ENCODE measurements at places on chromosomes 12 and 14.

DNA sequence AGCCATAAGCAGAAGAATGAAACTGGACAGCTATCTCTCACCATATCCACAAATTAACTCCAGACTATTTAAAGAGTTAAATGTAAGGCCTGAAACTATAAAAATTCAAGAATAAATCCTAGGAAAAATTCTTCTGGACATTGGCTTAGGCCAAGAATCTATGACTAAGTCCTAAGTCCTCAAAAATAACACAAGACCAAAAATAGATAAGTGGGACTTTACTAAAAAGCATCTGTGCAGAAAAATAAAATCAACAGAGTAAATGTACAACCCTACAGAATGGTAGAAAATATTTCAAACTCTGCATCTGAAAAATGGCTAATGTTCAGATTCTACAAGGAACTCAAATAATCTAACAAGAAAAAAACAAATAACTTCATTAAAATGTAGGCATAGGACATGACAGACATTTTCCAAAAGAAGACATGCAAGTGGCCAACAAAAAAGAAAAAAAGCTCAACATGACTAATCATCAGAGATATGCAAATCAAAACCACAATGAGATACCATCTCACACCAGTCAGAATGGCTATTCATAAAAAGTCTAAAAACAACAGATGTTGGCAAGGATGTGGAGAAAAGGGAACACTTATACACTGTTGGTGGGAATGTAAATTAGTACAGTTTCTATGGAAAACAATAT is 61.0 kb upstream of the PPFIA2 start:
- DNase-seq = no peak

DNA sequence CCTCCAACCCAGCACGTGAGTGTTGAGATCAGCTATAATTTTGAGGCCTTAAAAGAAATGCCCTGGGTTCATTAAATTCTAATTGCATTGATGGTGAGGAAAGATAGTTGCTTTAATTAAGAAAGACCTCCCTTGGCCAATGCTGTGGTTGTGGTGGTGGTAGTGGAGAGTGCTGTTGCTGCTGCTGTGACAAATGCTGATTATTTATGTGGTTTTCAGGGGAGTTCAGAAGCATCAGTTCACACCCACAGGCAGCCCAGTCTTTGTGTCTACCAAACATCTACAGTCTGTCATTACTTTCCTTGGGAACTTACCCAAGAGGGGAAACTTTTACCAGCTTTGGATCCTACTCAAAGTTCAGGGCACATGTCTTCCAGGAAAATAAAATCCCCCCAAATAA is 178.4 kb upstream of the PARP11 start:
- no peak for DNase-seq

DNA sequence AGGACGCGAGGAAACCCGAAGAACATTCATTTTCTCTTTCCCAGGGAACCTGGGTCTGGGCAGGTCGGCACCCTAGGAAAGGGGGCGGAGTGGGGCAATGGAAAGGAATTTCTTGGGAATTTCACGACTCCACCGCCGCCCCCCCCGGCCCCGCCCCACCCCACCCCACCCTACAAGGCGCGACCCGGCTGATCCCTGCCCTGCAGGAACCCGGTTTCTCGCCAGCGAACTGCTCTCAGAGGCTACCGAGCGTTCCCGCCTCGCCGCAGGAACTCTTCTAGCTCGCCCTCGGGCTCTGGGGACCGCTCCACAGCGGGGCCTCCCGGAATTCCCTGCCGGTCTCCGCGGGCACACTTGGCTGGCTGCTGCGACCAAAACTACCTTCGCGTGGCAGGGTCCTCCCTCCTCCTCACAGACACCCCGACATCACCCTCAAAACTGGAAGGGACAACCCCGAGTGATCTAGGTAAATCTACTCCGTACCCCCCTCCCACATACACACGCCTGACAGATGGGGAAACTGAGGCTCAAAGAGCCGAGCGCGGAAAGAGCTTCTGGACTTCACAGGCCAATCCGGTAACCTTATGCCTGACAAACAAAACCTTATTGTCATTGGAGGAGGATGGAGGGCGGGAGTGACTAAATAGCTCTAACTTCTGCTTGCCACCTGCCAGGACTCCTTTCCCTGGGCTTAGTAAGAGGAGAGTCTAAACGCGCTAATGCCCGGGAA is 785 bp upstream of the ACTN1 start:
- no peak for DNase-seq

GRCh38 chr14:68257969-68258368 is 438.4 kb downstream of the RAD51B start:
- DNase-seq = no peak

DNA sequence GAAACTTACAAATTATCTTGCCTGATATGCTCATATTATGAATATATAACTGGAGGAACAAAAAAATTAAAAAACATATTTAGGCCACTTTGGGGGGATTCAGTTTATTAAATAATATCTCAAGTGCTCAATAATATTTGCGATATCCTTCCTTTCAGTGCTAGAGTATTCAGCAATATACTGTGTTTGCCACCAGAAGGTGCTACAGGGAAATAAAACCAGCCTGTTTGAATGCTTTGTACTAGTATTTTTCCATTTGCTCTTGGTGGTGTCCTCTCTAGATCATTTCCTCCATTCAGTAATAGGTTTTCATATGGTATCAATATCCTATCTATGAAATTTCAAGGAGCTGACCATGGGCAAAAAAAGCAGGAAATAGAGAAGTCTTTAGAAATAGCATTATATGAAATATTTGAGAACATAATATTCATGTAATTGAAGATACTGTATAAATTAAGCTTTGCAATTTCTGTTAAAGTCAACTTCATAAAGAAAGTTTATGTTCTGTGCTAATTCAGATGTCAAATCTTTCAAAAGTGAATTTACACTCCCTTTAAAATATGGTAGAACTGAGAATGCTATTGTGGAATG is 106.2 kb upstream of the NAV3 start:
- DNase-seq = peak; percentile 2

DNA sequence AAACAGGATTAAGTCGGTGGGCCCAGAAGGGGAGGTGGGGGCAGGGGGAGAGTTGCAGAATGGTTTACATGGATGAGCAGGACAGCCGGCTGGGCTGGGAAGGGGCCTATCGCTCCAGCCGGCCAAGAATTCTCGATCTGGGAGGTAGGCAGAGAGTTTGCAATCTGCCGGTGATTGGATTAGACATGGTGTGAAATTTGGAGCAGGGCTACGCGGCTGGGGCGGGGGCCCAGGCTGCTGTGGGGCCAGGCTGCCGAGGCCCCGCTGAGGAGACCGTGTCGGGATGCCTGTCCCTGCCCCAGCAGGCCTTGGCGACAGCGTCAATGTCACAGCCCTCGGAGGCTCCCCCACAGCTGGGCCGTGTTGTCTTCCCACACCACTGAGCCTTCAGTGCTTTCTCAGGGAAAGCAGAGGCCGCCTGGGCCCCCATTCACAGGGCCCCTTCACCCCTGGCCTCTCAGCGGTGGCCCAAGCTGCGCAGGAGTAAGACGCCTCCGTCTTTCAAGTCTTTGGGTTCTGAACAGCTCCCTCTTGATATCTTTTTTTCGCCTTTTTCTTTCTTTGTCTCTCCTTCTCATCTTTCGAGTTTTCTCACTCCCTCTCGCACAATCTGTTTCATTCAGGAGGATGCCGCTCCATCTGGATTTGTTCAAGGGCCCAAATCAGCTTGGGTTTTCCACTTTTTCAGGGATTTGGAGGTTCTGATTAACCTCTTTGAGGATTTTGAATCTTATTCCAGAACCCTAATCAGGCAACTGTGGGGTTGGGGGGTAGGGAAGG is 117.5 kb upstream of the PARP11 start:
- DNase-seq = no peak

DNA sequence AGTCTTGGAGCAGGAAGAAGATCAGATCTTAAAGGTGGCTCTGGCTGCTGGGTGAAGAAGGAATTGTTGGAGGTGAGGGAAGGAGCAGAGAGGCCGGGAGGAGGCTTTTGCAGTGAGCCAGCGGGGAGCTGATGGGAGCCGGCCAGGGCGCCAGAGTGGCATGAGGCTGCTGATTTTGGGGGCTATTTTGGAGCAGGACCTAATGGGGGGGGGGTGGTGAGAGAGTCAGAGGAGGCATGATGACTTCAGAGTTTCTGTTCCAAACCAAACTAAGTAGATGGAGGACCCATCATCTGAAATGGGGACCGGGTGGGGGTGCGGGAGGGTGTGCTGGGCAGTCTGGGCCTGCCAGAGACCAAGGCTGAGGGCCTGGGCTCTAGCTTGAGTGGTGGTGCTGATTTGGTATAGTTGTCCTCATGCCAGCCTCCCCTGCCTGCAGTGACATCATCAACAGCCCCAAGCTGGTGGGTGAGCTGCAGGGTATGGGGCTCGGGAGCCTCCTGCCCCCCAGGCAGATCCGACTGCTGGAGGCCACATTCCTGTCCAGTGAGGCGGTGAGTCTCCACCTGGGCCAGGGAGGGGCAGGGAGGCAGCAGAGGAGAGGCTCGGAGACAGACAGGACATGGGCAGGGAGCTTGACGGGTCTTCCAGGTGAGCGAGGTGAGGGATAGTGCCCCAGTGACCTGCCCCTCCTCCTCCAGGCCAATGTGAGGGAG is 6.2 kb downstream of the TNFAIP2 start:
- no peak for DNase-seq

DNA sequence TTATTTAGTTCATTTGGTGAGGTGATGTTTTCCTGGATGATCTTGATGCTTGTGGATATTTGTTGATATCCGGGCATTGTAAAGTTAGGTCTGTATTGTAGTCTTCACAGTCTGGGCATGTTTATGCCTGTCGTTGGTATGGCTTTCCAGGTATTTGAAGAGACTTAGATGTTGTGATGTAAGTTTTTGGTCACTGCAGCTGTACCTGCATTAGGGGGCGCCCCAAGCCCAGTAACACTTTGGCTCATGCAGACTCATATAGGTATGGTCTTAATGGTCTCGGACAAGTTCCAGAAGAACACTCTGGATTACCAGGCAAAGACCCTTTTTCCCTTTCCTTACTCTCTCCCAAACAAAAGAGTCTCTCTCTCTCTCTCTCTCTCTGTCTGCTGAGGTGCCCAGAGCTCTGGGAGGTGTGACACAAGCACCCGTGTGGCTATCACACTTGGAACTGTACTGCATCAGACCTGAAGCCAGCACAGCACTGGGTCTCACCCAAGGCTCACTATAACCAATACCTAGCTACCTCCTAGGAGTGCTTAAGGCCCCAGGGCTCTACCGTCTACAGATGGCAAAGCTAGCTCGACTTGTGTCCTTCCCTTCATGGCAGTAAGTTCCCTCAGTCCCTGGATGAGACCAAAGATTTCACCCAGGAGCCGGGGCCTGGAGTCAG is 425.8 kb upstream of the ATXN7L3B start:
- peak; percentile 18 for DNase-seq

DNA sequence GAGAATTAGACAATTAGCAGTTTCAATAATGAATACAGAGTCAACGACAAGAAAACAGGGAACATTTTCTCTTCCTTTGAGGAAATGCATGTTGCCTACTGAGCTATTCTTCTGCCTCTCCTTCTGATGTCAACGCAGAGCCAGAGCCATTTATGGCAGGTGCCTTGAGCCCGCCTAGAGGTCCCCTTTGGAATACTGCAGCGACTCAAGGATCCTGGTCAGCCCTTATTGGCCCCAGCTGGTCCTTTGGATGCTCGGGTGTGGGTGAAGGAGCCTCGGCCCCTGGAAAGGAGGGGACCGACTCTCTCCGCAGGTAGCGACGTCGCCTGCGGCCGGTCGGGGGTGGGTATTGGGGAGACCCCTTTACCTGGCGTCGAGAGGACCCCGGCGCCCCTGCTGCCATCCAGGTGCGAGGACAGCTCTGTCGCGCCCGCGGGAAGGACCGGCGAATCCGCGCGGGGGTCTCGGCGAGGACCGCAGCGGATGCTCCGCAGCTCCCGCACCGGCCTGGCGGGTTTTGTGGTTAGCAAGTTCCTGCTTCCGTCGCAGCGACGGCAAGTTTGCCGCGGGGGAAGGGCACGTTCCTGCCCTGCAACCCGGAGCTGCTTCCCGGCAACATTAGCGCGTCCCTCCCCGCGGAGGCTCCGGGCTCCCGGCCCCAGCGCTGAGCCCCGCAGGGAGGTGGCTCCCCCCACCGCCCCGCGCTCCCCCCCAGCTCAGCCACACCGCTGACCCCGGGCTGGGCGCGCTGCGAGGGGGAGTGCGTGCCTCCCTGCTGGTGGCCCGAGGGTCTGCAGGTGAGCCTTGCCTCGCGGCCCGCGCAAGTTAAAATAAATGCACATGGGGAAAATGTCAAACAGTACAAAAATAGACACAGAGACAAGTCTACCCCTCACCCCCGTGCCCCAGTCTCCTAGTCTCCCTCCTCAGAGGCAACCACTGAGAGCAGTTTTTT is at the start of gene MANSC1:
Gene MANSC1, minus strand, starts transcription at position 532 of the 955 bp plus-strand sequence. CDS start 6,928 bp downstream, outside the sequence.
- peak; percentile 53 for DNase-seq

DNA sequence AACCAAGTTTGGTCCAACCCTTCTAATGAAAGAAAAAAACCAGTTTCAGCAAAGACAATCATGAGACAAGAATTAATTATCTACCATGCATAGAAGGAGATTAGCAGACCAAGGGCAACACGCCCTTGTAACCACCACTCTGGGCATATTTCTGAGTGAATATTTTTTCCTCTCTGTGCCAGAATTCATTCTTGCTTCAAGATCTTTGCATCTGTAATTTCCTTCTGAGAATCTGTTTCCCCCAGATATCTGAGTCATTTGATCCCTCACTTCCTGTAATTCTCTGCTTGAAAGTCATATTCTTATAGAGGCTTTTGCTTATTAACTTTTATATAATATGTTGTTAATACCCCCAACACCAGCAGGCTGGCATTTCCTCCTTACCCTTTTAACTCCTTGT is 243.7 kb downstream of the SLC16A7 start:
- DNase-seq = no peak

DNA sequence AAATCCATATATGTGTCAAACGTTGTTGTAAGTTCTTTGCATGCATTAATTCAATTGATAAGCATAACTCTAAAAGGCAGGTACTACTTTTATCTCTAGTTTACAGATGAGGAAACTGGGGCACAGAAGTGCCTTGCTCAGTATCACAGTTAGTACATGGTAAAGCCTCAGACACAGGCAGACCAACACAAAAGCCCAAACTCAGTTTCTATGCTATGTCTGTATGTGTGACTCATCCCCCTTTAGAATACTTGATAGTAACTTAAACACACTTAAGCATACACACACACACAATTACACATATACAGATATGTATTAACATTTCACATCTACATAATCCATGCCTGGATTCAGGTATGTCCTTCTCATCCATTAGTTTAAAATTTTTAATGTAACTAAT is 88.0 kb downstream of the EPS8 start:
- DNase-seq = no peak

- DNase-seq = no peak
Measured at GRCh38 chr12:66188584-66189485, at the start of gene IRAK3. TSS of gene IRAK3 (plus strand) at chr12:66189214. CDS start at chr12:66189300, 86 bp downstream.

GRCh38 chr14:68079941-68080697 is 260.5 kb downstream of the RAD51B start:
- no peak for DNase-seq

- no peak for DNase-seq
Measured at GRCh38 chr12:104285740-104286515, 17.6 kb upstream of the EID3 start.

Measured in hippocampal formation (tissue), 2 donors.